ENCODE measurements at places on chromosomes 6 and 20.

DNA sequence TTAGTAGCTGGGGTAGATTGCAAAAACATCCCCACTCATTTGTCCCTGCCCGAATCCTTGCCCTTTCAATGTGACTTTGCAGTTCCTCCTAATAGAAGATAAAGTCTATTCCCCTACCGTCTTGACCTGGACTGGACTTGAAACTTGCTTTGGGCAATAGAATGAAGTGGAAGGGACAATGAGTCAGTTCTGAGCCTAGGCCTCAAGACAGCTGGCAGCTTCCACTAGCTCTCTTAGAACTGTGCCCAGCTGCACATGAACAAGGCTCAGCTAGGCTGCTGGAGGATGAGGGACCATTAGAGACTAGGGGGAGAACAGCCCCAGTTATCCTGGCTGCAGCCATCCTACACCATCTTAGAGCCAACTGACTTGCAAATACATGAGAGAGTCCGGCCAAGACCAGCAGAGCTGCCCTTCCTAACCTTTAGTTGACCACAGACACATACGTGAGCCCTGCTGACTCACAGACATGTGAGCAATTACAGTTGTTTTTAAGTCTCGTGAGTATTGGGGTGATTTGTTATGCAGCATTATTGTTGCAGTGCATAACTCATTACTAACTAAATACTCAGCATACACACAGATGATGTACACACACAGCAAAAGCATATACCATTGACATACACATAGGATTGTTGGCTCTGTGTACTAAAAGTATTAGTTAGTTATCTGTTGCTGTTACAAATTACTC, 105.5 kb downstream of the DHX35 start:
- DNase-seq = no peak

DNA sequence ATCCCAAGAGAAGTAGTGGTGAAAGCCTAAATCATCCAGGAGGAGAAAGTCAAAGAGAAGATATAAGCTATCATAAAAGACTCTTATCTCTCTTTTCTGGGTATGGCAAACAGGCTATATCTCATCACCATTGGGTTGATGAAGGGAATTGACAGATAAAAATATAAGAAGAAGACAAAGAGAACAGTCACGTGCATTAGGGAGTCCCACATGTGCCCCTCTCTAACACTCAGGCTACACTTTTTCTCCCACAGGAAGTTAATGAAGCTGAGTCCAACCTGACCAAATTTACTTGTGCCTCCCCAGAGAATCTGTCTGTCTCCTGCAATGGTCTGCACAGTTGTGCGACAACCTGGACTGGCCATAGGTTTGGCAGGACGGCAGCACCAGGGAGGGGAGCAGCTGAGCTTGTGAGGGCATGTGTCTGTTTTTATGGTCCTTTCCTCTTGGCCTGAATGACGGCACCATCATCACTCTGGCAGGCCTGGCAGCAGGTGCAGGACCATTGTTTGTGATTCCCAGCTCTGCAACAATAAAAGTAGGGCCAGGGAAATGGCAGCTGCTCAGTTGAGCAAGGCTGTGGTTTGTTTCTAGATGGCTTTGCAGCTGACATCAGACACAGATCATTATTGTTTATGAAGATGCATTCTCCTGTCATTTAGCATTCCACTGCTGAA, 144.5 kb upstream of the MCHR2 start:
- no peak for DNase-seq

- no peak for DNase-seq
Measured at GRCh38 chr6:158464483-158464882, 95.4 kb upstream of the TMEM181 start.

GRCh38 chr6:35512740-35513139, at the start of gene TULP1:
TULP1 (minus strand) TSS chr6:35512896; CDS start chr6:35512858, 38 bp downstream.
- DNase-seq = no peak

GRCh38 chr6:137659871-137660270, 165.7 kb upstream of the OLIG3 start:
- DNase-seq = no peak

DNA sequence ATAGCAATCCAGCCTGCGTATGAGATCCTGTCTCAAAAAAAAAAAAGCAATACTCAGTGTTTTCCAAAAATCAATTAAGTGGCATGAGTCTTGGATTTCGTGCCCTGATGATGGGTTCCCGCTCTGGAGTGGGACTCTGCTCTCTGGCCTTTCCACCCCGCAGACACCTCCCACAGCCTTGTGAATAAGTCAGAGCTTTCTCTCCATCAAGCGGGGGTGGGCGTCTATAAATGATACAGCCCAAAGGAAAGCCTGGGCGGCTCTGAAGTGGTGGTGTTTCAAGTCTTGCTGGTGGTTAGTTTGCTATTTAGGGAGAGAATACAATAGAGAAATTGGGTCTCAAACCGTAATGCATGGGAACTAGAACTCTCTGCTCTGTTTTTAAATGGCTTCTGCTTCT, 52.5 kb upstream of the TAGAP start:
- DNase-seq = no peak

GRCh38 chr6:156627524-156627923, 149.7 kb upstream of the ARID1B start:
- DNase-seq = no peak

GRCh38 chr6:125749865-125750691, 646 bp downstream of the HEY2 start:
- peak; percentile 43 for DNase-seq

GRCh38 chr20:10259166-10259565, 40.5 kb downstream of the SNAP25 start:
- no peak for DNase-seq

DNA sequence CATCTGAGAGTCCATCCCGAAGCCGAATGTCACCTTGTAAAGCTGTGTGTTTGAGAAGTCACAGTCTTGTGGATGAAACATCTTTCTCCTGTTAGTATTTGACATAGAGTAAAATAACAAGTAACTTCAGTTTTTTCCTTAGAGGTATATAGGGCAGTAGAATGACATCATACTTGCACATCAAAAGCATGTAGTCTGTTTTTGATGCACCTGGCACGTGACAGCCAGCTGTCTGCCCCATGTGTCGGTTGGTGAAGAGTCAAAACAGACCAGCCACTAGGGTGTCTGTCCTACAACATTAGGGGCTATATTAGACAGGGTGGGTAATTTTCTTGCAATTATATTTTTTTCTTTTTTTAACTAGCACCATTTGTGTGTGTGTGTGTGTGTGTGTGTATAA, 70.2 kb downstream of the SNX9 start:
- no peak for DNase-seq

- no peak for DNase-seq
Measured at GRCh38 chr6:52546678-52547077, 30.2 kb downstream of the TRAM2 start.

DNA sequence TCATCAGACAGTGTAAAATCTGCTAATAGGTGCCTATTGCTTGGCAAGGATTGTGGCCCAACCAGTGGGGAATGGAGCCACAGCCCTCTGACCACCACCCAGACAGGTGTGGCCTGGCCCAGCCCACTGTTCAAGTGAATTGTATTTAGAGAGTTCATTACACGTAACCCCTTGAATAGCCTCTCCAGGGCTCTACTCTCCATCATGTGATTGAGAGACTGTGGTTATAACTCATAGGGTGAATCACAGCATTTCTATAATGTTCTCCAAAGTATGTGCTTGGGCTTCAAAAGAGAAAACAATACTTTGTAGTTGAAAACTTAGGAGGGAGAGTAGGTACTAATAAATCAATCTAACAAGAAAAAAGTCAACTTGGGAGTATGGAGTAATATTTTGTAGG, 38.4 kb downstream of the ALDH8A1 start:
- DNase-seq = no peak

GRCh38 chr6:56521454-56521853, 121.2 kb downstream of the DST start:
- no peak for DNase-seq

DNA sequence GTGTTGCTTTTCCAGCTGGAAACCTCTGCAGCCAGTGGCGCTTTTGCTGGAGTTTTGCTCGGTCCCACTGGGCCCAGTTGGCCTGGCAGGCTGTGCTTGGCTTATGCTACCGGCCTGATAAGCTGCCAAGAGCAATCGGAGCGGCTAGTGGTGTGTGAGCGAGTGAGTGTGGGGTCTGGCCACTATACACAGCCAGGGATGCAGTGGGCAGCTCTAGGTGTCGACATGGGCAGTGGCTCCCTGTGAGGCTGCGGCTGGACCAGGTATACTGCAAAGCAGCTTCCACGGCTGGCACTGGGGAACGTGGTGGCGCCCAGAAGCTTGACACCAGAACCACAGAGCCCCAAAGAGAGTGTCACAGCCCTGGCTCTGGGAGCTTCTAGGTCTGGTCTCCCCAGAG, 996.5 kb downstream of the GRIK2 start:
- DNase-seq = no peak

- DNase-seq = no peak
Measured at GRCh38 chr6:68240726-68241125, 394.4 kb upstream of the ADGRB3 start.

GRCh38 chr20:43666376-43667328, at the start of gene MYBL2:
MYBL2 (plus strand) TSS chr20:43667114; CDS start chr20:43667284, 170 bp downstream.
- peak; percentile 64 for DNase-seq

GRCh38 chr6:35173044-35173426, 31.9 kb upstream of the TCP11 start:
- DNase-seq = no peak

- DNase-seq = no peak
Measured at GRCh38 chr20:53434662-53435061, 159.0 kb downstream of the ZNF217 start.

DNA sequence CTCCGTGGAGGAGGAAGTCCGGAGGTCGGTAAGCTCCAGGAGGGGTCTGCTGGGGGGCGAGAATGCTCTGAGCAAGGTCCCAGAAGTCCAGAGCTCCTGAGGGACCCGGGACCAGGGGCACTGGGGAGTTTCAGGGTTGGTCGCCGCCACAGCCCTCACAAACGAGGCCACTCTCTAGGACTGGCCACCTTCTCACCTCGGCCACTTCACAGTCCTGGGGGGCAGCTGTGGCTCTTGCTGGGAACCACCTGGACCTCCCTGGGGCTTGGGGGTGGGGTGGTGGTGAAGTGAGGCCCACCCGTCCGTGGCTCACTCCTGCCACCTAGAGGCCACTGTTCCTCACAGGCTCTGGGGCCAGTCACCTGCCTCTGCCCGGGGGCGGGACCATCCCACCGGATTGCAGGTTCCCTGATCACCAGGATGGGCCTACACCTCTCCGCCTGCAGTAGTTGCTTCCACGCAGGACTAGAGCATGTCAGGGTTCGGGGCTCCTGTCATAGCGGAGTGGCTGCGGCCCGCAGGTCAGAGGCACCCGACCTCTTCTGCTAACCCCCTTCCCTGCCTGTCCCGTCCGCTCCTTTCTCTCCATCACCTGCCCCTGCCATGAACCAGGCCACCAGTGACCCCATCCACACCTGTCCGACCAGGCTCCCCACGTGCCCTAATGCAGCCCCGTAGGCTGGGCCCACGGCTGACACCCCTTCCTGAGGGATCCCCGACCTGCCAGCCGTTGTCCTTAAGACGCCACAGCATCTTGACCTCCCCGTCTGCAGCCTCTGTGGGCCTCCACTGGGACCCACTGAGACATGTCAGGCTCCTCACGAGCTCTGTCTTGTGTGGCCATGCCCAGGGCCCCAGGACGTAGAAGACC, 5.1 kb upstream of the TCEA2 start:
- DNase-seq = peak; percentile 99

GRCh38 chr20:3203315-3204123, 963 bp downstream of the DDRGK1 start:
- DNase-seq = no peak

DNA sequence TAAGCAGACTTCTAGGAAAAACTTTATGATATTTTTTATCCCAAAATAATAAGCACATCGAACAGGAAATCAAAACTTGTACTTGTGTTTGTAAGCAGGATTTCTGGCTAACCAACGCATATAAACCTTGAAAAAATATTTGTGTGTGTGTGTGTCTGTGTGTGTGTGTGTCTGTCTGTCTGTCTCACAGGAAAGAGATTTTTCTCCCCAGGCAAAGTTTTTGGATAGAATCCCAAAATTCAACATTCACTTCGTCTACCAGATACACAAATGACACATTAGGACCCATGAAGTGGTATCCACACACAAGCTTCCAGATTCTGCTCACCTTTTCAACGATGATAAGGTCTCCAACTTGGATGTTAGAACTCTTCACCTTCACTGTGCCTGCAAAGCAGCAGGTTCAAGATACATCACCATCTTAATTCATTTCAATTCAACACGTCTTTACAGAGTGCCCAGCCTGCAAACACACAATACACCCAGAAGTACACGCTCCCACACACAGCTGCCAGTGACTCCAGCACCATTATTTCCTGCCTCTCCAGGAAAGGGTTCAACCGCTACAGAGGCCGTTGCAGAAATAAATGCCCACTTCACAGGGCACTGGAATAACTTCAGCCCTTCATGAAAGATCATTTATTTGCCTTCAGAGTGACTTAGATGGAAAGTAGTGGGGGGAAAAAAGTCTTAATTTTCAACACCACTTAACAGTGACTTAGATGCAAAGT, 70.9 kb downstream of the ATP9A start:
- DNase-seq = no peak

GRCh38 chr6:79257381-79258205, 23.1 kb upstream of the HMGN3 start:
- no peak for DNase-seq

DNA sequence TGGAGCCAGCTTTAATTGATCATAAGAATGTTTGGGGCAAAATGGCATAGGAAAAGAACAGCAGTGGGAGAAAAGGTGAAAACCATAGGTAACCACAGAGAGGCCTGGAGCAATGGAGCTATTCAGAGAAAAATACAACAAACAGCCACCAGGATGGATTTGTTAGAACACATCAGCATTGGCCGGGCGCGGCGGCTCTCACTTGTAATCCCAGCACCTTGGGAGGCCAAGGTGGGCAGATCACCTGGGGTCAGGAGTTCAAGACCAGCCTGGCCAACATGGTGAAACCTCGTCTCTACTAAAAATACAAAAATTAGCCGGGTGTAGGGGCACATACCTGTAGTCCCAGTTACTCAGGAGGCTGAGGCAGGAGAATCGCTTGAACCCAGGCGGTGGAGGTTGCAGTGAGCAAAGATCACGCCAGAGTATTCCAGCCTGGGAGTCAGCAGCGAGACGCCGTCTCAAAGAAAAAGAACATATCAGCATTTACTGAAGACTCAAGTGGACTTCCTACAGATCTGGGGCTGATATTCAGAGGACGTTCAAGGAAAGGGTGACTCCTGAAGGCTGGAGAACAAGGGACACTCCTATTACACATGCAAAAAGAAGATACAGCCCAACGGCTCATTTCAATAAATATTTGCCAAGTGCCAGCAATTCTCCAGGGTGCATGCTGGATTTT, 20.2 kb downstream of the SNHG17 start:
- no peak for DNase-seq

DNA sequence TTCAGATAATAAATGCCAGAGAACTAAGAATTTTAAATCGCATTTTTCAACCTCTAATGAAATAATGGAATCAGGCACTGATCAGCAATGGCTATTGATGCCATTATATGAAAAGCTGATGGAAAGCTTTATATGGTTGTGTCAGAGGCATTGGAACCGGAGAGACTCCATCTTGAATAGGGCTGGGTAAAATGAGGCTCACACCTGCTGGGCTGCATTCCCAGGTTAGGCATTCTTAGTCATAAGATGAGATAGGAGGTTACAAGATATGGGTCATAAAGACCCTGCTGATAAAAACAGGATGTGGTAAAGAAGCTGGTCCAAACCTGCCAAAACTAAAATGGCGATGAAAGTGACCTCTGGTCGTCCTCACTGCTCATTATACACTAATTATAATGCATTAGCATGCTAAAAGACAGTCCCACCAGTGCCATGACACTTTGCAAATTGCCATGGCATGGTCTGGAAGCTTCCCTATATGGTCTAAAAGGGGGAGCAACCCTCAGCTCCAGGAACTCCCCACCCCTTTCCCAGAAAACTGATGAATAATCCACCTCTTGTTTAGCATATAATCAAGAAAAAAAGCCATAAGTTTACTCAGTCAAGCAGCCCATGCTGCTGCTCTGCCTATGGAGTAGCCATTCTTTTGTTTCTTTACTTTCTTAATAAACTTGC, 40.2 kb upstream of the CD83 start:
- no peak for DNase-seq
